ENCODE measurements at places on chromosomes 5 and 9. TPM values are rescaled to one million over a fixed set of nuclear protein-coding genes. Genes with fewer than 3 reads are reported as not detected.

Gene AQP7
- total RNA-seq = 1.8 TPM

Gene TRIM52
- total RNA-seq = 16.9 TPM

Gene FST
- total RNA-seq = 6.2 TPM

Gene GFRA3
- total RNA-seq = 1.9 TPM

Gene GABBR2
- 0.04 TPM for total RNA-seq

Gene WHRN
- total RNA-seq = 8.4 TPM

Gene DNM1
- total RNA-seq = 19.6 TPM

Gene MSMP
- total RNA-seq = not detected

Gene BSPRY
- total RNA-seq = 0.40 TPM

Gene KIF4B
- 0.05 TPM for total RNA-seq

Gene RASEF
- 0.13 TPM for total RNA-seq

Gene TOR1A
- total RNA-seq = 40.8 TPM

Gene SPATA31C1
- total RNA-seq = not detected

Gene HTR1A
- not detected for total RNA-seq

Gene CNTFR
- total RNA-seq = 2.3 TPM

Gene PPP2R2B
- 1.0 TPM for total RNA-seq

Gene PDZD2
- total RNA-seq = 16.0 TPM

Gene IFNB1
- not detected for total RNA-seq

Gene PRRT1B
- not detected for total RNA-seq

Gene WDR38
- total RNA-seq = not detected

Gene RMND5B
- 56.6 TPM for total RNA-seq
